ENCODE measurements at places on chromosomes 16 and 17.

DNA sequence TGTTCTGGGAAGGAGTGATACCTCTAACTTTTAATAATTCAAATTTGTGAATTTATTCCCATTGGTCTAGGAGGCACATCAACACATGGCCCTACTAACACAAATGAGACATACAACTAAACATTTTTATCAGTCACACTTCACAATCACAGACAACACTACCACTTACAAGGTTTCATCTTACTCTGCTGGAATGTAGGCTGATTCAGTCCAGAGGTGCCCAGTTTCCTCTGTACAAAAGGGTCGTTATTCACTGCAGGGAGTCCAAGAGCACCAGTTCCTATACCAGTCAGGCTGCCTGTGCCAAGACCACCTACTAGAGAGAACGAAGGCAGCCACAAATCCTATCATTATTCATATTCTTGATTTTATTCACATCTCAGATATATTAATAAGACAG, 41.4 kb downstream of the SETD6 start:
- DNase-seq, result no peak

GRCh38 chr16:64983963-64984362, 137.9 kb downstream of the CDH11 start:
- DNase-seq, result peak; percentile 48

- DNase-seq, result no peak
These were observed 19.6 kb upstream of the SLC5A11 start for GRCh38 chr16:24826096-24826690.

DNA sequence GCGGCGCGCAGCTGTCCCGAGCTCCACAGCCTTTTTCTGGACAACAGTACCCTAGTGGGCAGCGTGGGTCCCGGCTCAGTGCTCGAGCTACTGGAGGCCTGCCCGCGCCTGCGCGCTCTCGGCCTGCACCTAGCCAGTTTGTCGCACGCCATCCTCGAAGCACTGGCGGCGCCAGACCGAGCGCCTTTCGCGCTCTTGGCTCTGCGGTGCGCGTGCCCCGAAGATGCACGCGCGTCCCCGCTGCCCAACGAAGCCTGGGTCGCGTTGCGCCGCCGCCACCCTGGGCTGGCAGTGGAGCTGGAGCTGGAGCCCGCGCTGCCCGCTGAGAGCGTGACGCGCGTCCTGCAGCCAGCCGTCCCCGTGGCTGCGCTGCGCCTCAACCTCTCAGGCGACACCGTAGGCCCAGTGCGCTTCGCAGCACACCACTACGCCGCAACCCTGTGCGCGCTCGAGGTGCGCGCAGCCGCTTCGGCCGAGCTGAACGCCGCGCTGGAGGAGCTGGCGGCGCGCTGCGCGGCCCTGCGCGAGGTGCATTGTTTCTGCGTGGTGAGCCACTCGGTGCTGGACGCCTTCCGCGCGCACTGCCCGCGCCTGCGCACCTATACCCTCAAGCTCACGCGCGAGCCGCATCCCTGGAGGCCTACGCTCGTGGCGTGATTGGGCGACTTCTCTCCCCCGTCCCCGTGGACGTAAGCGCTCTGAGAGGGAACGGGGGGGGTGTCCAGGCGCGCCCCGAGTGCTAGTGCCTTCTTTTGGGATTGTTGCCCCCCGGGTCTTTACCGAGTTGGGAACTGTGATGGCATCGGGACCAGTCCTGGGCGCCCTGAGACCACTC, 1.2 kb upstream of the HSF4 start:
- DNase-seq, result no peak

- DNase-seq, result no peak
These were observed 85.4 kb downstream of the GAS7 start for GRCh38 chr17:10112962-10113361.

DNA sequence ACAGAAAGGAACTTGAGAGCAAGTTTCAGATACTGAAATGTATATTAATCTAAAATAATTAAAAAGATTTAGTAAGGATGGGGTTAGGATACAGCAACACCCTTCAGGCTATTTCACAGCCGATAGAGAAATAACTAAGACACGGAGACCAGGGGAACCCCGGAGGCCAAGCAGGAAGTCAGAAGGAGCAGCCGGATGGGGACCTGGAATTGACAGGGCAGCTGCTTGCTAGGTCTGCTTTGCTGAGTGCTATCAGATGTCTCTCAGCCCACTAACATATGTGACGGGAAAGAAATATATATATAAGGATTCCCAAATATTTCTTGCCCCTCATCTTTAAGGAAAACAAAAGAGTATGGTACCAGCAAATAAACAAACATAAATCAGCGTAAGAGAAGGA, 154.1 kb upstream of the CDH5 start:
- DNase-seq, result no peak

DNA sequence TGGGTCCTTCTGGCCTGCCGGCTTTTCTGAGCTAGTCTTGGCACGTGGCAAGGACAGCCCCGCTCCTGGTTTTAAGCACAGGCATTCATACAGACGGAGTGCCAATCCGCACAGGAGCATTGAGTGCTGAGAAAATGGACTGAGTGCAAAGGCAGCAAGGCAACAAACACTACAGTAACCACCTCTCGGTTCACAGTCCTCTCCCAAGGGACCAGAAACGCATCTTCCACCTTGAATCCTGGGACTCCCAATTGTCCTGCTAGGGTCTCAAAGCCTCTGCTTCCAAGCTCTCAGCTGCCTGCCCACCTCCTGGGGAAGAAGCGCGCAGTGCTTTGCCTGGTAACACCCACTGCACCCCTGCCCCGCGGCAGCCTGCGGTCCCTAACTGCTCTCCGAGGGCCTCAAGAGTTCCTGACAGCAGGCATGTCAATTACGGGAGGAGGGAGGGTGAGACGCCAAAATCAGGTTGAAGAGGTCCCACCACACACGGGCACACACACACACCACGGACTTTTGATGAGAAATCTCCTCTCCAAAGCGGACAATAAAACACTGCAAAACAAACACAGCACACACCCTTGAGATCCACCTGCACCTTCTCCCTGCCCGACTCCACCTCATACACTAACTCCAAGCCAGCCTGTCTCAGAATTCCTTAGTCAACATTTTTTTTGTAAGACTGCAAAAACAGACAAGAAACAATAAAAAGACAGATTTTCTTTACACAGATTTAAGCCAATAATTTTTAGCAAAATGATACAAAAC, 15.0 kb downstream of the SLC16A3 start:
- DNase-seq, result no peak

GRCh38 chr17:81991684-81992305, 14.4 kb downstream of the ASPSCR1 start:
- no peak for DNase-seq

DNA sequence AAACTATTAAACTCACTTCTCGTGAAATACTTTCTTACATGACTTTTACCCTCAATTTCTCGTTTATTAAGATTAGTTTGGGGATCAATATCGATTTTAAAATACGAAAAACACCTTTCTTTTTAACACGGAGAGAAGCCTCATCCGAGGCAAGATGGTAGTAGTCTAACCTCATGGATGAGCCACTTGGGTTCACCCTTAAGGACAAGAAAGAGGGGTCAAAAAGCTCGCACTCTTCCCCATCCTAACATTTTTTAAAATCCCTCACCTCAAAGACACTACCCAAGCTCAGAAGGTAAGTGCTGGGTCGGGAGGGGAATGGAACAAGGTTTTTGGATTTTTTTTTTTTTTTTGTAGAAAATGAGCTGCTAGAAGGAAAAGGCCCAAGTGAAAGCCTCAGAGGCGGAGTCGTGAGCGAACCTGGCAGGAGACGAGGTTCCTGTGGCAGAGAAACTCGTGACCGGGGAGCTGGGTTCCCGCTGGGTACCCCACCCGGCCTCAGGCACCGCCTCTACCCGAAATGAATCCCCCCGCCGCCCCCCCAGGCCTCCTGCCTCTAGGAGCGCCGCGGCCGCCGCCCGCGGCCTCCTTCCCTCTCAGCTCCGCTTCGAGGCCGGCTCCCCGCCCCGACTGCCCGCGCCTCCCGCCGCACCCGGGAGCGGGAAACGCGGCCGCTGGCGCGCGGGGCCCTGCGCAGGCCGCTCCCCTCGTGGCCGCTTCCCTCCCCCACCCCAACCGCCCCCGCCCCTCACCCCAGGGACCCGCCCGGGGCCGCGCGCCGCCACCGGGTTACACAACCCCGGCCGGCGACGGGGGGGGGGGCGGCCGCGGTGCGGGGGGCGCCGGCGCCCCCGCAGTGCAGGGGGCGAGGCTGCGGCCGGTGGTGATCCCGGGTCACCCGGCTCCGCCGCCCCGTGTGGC, 1.6 kb downstream of the NUFIP2 start:
- DNase-seq, result no peak

DNA sequence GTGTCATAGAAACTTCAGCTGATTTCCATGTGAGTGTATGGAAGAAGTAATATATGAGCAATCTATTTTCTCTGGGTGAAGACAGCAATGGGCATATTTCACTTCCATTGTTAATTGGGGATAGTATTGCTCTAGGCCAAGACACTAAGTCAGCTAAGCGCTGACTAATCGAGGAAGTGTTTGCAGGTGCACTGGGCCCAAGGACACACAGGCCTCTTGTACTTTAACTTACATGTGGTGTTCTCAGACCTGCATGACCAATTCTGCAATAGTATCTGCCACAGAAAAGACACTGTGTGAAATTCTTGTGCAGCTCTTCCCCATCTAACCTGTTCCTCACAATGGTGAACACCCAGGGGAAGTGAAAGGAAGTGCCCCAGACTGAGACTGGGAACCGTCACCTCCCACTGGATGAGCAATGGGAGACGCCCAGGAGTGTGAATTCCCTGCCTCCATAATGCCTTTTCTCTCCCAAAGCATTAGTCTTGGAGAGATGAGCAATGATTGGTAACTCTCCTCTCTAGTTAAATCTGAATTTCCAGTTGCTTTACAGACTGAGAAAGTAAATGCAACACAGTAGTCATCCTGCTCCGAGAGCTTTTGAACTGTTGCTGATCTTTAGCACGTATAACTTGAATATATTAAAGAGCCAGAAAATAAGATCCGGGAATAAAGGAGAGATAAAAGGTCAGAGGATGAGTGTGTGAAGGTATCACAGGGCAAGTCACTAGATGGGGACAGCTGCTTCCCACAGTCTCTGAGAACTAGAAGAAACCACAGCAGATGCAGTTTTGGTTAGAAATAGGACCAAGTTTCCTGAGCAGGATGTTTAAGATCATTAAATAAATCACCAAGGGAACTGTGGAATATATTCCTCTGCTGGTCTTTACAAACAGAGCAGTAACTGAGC, 82.6 kb downstream of the CDK5R1 start:
- DNase-seq, result no peak

- DNase-seq, result no peak
These were observed 1.5 kb downstream of the LRRC3C start for GRCh38 chr17:39928858-39929645.

DNA sequence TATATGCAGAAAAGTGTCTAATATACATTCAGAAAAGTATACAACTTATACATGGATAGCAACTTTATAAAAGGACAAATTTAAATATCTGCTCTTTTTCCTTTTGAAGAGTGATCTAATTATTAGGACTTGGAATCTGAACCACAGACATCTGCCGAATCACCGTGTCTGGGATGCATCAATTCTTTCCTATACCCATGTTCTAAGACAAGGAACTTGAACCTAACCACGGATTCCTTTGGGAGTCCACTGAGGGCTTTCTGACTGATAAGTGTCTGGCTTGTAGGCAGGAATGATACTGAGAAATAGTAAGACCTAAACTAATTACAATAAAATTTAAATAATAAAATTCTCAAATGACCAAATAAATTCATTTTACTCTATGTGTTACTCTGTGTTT, 54.2 kb downstream of the NDEL1 start:
- no peak for DNase-seq

DNA sequence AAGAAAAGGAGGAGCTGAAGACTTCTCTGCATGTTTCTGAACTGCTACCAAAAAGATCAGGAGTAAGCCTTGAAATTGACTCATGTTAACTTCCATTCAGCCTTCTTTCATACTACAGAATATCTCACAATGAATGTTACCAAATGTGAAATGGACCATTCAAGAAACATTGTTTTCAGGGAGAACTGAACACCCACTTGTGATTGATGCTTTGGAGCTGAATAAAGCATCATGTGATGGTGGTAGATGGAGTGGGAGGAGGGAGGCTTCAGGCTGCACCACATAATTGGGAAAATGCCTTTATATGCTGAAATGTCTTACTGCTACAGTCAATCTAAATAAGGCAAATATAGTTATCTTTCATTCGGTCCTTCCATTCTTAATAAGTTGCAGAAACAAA, 127.8 kb downstream of the CDH8 start:
- DNase-seq, result no peak

DNA sequence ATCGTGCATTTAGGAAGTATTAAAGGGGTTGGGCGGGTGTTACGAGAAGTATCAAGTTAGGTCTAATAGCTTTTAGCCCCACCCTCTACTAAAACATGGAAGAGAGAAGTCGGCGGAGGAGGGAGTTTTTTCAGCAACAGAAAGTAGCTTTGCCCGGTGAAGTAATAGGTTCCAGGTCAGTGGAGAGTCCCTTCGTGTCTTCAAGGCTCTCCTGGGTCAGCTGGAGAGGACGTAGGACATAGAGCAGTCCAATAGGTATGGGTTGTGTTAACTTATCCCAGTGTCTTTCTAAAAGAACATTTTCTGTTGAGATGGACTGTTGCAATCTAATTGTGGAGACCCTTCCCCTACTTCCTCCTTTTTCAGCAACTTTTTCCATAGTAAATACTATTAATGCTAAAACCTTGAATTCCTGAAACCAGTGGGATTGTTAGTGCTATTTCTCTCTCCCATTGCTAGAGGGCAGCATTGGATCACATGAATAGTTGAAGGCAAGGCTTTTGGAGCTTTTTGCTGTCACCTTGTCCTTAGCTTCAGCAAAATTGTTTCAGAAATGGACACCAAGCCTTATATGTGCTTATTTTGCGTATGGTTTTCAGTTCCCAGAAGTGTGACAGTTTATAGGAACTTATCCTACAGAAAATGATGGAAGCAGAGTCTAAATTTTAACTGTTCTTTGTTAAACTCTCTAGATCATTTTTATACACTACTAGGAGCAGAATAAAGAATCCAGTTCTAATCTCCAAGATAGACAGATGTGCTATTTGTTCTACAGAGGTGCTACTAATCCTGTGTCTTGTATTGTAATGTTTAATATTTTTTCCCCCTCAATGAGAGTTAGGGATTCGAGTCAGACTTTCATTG, 38.4 kb downstream of the UTP18 start:
- DNase-seq, result no peak

DNA sequence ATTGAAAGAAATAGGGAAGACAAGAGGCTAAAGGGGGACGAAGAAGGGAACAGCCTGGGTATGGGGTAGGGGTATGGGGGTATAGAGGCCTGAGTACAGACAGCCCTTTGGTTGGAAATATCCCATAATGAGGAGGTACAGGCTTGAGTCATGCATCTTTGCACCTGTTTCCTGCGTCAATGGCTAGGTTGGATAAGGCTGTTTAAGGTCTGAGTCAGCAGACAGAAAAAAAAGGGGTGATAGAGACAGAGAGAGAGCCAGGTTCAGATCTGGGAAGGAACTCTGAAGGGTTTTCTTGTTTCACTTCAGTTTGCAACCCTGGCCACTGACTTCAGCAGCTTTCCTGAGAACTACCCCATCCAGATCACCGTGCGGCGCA, 8.5 kb downstream of the FNDC8 start:
- no peak for DNase-seq

- DNase-seq, result no peak
These were observed 87.0 kb upstream of the RPRML start for GRCh38 chr17:47066095-47066494.

- DNase-seq, result no peak
These were observed 478.5 kb downstream of the GRIN2A start for GRCh38 chr16:9703731-9704130.

- no peak for DNase-seq
These were observed 62.4 kb upstream of the TBX2 start for GRCh38 chr17:61337290-61337689.
